Activated T-cell treated with anti-CD3 and anti-CD28 coated beads for 48 hours (primary cell): ENCODE measurements at places on chromosomes 5 and 9.

DNA sequence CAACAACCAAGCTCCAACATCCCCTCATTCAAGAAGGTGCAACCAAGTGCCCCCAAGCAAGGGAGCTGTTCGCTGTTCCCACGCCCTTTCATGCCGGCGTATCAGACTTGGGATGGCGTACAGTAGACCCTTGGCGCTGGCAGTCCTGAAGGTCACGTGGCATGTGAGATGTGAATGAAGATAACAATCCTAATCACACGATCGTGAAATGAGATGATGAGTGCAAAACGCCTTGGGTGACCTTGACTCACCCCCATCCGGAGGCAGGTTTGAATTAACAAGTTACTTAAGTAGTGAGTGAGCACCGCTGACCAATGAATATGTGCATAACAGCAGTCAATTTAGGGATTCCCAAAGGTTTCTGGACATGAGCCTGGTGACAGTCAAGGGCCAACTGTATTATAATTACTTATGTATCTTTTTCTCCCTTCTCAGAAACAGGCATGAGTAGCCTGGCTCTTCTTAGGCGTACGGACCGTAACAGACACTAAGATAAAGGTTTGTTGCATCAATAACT is 150.2 kb downstream of the TTLL11 start:
- DNase-seq, result no peak

GRCh38 chr9:26975728-26976707 is 19.8 kb downstream of the IFT74 start:
- no peak for DNase-seq

GRCh38 chr5:39191216-39191615 is 28.1 kb downstream of the FYB1 start:
- DNase-seq, result no peak

GRCh38 chr5:149063896-149064478 is 1.1 kb upstream of the SH3TC2 start:
- DNase-seq, result no peak

DNA sequence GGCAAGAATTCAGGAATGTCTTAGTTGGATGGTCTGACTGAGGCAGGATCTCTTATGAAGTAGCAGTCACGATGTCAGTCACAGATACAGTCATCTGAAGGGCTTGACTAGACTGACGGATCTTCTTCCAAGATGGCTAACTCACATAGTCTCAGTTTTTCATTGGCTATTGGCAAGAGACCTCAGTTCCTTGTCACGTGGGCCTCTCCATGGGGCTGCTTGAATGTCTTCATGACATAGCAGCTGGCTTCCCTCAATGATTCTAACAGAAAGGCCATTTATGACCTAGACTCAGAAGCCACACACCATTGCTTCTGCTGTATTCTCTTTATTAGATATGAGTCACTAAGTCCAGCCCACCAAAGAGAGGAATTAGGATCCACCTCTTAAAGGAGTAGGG is 4.7 kb downstream of the APC start:
- no peak for DNase-seq

DNA sequence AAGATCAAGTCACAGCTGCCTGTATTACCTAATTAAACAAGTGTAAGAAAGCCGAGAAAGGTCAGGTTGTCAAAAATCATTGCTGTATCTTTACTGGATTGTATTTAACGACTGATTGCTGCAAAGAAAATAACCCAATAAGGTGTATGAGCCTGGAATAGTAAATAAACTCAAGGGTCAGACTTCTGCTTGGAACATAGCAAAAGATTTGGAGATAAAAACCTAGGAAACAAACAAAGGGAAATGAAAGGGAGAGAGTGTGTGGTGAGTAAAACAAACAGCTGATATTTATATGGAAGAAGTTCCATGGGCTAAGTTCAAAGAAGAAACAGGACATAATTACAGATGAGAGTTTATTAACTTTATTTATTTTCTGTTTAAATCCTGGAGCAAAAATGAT is 354.0 kb downstream of the TLR4 start:
- DNase-seq, result no peak

DNA sequence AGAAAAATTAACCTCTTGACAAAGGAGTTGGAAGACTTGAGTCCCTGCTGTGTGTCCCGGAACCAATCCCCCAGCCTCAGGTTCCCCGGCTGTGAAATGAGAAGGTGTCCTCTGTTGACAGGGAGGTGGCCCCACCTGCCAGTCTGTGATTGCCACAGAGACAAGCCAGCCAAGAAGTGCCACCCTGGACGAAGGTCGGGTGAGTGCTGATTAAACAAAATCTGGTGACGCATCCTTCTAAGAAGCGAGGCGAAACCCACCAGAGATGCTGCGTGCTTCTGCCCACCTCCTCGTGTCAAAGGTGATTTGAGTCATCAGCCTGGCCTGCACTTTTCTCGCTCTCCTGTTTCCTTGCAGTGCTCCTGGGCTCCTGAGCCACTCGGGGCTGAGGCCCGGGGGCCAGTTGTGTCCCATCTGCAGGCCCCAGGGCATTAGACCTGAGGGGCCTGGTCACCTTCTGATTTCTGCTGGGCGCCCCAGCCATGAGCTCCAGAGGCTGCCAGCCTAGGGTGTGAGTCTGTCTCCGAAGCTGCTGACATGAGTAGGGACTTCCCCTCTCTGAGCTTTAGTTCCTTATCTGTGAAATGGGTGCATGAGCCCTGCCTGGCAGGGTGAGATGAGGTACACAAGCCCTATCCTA is 28.7 kb downstream of the NEK6 start:
- peak; percentile 55 for DNase-seq

- no peak for DNase-seq
Measured at GRCh38 chr9:89502038-89502601, 4.2 kb upstream of the SEMA4D start.

DNA sequence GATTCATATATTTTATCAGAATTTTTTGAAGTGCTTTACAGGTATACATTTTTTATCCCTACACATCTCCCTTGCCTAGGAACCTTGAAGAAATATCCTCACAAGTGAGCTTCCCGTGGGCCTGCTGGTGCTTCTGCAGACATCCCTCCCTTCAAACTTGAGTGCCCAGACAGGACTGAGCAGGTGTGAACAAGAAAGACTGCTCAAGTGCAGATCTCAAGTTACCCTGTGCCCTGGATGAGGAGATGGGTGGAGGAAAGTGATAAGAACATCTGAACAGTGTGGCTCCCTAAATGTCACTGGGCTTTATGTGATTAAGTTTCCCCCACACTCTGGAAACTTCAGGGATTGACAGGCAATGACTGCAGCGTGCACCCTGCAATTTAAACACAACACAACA is 209.8 kb downstream of the TLE1 start:
- DNase-seq, result no peak

DNA sequence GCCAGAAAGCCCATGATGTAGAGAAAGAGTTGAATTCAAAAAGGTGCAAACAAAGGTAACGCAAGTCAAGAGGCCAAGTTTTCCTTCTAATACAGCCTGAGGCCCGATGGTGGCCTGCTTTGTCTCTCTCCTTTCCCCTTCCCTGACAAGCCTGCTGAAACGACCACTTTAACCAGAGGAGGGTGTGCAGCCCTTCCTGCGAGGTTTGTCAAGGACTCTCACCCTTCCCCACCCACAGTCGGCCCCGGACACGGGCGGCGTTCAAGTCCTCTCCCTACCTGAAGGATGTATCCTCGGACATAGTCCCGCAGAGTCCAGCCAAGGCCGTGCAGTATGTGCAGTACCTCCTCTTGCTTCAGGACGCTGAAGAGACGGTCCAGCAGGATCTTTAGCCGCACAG is 318.2 kb downstream of the BNC2 start:
- no peak for DNase-seq

DNA sequence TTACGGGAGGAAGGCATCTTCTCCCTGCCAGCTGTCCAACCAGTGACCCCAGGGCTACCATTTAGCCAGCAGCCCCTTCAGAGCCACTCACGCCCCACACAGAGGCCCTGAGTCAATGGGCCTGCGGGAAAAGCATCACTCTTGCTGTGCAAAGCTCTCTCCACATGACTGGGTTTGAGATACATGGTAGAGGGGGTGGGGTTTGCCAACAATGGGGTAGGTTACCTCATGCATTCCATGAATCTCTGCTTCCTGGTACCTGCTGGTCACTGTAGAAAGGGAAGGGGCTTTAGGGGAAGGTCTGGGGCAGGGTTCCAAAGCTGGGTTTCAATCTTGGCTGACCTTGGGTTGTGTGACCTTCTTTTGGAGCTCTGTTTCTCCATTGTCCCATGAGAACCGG is 22.9 kb upstream of the TTLL11 start:
- DNase-seq, result no peak

DNA sequence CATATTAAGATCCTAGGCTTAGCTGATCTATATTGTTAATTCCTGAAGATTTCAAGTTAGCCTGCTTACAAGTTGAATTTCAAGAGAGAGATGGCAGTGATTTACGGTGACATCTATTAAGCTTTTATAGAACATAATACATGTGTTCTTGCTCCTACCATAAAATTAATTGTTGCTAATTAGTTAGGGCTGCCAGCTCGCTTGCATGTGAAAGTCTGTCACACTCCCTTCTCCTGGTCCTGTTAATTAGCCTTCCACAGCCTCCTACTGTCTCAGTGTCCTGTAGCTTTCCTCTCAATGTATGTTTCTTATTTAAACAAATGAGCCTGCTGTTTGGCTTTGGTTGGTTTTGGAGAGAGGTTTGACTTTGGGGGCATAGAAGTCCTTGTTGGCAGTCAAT is 247.2 kb downstream of the NTRK2 start:
- no peak for DNase-seq

- no peak for DNase-seq
Measured at GRCh38 chr9:79247021-79247420, 324.7 kb upstream of the TLE4 start.

- DNase-seq, result no peak
Measured at GRCh38 chr5:162221910-162222309, 154.3 kb downstream of the GABRG2 start.

DNA sequence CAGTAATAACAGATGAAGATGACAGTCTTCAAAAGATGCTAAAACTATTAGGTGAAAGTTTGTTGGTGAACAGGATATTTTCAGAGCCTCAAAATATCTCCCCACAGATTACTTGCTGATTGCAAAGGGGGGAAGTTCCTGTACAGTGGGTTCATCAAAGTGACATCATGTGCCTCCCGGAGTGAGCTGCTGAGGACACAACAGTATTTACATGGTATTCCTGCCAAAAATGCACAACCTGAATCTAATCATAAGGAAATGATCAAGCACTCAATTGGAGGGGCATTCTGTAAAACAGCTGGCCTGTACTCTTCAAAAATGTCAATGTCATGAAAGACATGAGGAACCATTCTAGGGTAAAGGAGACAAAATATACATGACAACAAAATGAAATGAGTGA is 18.9 kb upstream of the GLIS3 start:
- no peak for DNase-seq

DNA sequence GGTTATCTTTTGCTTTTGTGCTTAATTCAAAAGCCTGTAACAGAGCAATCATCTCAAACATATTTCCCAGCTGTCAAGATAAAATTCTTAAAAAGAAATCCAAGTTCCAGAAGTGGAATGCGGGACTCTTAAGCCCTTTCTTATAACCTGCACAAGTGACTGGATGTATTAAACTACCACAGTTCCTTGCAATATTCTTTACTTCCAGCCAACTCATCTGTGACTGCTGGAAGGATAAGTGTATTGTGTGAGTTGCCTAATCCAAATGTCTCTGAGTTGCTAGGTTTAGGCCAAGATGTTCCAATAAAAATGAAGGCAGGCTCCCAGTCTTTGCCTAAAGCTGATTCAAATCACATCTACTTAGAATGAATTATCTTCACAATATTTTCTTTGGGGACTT is 159.2 kb upstream of the SLC24A2 start:
- no peak for DNase-seq

- DNase-seq, result no peak
Measured at GRCh38 chr5:177389241-177390169, 5.3 kb downstream of the SLC34A1 start.

DNA sequence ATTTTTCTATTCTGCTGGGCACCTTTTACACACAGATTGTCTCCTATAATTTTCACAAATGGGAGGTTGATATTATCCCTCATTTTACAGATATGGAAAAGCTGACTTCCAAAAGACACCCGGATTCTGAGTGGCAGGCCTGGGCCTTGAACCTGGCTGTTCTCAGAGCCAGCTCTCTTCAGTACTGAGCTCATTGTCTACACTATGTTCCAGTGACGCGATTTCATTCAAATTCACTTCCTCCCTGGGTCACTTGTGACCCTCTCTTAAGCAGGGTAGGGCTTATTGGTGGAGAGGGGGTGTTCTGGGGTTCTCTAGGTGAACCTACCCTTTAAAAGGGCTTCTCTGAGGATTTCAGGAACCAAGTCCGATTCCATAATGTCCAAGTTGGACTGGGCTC is 70.2 kb downstream of the ANKRD33B start:
- DNase-seq, result no peak

DNA sequence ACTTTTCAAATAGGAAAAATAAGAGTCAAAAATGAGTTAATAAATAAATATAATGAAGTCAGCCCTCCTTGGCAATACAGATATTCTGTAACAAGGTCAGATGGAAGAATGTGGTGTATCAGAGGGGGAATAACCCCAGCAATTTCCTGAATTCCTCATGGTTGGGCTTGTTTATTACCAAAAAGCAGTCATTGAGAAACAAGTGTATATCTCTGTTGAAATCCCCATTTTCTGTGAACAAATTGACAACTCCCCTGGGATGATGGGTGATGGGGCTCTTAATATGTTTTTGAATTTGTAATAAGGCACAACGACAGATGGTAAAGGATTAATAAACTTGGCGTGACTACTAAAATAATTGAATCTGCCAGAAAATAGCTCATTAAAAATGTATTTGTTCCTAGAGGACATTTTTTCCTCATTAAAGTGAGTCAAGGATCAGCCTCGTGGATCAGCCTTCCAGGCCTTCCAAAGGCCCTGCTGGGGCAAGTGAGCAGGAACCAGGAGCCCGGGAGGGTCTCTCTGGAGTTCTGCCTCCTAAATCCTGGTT is 34.2 kb downstream of the THBS4 start:
- DNase-seq, result no peak

GRCh38 chr5:157331807-157332206 is 65.9 kb downstream of the CYFIP2 start:
- DNase-seq, result no peak

DNA sequence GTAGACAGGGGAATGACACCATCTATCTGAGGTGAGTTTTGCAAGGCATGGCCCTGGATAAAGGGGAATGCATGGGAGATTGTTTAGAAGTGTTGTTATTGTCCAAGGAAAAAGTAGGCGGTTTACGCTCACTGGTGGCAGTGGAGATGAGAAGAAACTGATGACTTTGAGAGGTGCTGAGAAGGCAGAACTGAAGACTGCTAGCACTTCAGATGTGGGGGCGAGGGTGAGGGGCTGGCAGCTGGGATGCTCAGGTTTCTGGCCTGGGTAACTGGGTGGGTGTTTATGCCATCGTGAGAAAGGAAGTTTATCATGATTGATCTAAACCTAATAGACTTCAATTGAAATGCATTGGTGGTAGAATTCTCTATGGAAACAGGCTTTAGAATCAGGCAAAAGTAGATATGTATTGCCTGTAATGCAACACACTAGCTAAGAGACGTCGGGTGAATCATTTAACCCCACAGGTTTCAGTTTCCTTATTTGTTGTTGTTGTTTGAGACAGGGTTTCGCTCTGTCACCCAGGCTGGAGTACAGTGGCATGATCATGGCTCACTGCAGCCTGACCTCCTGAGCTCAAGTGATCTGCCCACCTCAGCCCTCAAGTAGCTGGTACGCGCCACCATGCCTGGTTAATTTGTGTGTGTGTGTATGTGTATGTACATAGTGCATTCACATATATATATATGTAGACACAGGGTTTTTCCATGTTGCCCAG is 123.5 kb downstream of the SLC24A2 start:
- DNase-seq, result peak; percentile 4

GRCh38 chr9:95085861-95086563 is 231.5 kb downstream of the FANCC start:
- no peak for DNase-seq
